Motor neuron (in vitro differentiated cells): ENCODE measurements at places on chromosomes 5 and 9. TPM values are rescaled to one million over a fixed set of nuclear protein-coding genes. Genes with fewer than 3 reads are reported as not detected.

The ZNG1F gene
- 11.0 and 11.5 TPM in 2 replicates for total RNA-seq

The CDH18 gene
- 7.9 and 9.7 TPM in 2 replicates for total RNA-seq

The GPR151 gene
- total RNA-seq = 0.22 and 0.44 TPM in 2 replicates

The CD72 gene
- total RNA-seq = 3.8 and 5.4 TPM in 2 replicates

The KIF12 gene
- 0.46 and 0.87 TPM in 2 replicates for total RNA-seq

The SLC27A4 gene
- total RNA-seq = 12.6 and 16.2 TPM in 2 replicates

The IL5 gene
- total RNA-seq = not detected in 2 replicates

The SPATA31D3 gene
- 0.19 TPM in 1 of 2 replicates, not detected in the other for total RNA-seq

The ADRA1B gene
- total RNA-seq = 0.49 and 0.63 TPM in 2 replicates

The RAD50 gene
- 65.5 and 66.4 TPM in 2 replicates for total RNA-seq

The LECT2 gene
- not detected in 2 replicates for total RNA-seq

DNA sequence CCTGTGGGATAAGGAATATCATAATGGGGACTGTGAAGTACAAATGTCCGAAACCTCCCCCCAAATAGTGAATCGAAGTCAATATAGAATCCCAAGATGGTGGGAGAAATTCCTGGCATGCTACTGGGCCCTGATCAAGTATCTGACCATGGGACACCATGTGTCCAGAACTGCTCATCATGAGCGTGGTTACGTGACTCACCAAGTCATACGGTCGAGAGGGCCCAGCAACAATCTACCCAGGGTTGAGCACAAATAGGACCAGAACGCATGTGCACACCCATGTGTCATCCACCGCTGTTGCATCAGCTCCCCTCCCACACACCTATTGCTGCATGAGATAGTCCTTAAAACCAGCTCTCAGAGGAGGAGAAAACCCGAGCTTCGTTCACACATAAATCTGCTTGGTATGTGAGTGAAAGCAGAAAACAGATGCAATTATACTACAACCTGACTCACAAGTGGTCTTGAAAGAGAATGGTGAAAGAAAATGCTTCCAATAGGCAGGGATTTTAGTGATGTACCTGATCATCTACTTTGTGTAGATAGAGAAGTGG is 353.2 kb downstream of the CWC27 start:
- ATAC-seq = peak; percentile 41

DNA sequence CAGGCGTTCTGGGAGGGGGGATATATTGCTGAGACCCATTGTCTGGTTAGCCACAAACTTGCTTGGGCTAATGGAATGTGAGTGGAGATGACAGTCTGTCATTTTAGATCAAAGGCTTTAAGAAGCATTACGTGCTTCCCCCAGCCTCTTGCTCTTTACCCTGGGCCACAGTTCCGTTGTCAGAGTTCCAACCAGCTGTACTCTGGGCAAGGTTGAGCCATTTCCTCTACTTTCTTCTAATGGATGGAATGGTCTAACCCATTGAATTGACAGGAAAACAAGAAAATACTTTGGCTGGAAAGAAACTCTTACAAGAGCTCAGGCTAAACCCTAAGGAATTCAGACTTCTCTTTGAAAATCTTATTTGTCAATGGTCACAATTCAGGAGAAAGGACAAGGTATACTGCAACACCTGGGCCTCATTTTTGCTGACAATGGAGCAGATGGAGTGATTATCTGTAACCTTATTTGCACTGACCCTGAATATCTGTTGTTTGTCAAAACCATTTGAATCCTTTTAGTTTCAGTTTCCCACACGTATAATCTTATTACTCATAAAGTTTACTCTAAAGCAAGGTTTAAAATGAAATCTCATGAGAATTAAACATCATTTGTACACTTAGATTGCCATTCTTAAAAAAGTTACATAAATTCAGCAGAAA is 231.4 kb downstream of the PDE4D start:
- no peak for ATAC-seq

- ATAC-seq = no peak
Observed at GRCh38 chr9:104907278-104907951, 20.5 kb downstream of the ABCA1 start.

DNA sequence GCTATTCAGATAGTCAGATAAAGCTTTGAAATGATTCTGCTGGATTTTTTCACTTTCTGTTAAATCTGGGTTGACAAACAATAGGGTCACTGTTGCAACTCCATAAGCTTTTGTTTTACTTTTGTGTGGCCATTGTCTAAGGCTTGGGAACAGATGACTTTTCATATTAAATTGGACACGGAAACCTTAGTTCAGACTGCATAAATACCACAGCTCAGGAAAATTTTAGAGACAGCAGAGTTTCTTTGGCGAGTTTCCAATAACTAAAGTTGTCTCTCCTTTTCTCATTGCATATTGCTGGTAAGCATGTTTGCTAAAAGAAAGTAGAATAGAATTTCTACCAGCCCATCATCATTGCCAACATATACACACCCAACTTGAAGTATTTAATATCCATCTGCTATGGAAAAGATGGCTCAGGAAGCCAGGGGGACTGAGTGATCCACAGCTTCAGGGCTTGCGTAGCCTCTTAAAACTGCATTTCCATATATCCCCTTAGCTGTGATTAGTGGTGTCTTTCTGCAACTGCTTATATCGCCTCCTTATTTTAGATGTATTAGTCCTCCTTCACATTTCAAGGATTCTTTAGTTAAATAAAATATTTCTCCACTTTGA is 168.2 kb downstream of the ARHGAP26 start:
- peak; percentile 52 for ATAC-seq

DNA sequence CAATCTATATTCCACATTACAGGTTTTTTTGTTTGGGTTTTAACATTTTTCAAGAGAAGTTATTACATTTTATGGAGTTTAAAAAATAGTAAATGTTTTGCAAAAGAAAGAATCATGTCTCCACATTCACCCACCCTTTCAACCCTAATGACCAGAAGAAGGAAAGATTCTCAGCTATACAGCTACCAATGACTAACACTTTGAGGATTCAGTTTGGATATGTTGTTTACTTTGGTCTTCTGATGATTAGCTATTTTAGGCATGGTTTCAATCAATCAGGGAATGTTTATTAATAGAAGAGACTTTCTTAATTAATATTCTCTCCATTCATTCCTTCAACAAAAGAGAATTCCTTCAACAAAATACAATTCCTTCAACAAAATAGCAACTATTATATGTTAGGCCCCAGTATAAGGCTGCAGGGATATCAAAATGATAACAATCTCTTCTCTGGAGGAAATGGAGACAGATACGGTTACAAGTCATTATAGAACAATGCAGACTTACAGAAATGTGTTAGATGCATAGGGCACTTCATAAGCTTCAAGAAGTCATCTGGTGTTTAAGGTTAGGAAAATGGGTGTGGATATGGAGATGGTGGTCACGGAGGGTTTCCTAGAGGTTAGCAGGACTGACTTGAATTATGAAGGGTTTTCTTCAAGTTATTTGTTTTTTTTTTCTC is 9.3 kb upstream of the NR3C1 start:
- no peak for ATAC-seq

DNA sequence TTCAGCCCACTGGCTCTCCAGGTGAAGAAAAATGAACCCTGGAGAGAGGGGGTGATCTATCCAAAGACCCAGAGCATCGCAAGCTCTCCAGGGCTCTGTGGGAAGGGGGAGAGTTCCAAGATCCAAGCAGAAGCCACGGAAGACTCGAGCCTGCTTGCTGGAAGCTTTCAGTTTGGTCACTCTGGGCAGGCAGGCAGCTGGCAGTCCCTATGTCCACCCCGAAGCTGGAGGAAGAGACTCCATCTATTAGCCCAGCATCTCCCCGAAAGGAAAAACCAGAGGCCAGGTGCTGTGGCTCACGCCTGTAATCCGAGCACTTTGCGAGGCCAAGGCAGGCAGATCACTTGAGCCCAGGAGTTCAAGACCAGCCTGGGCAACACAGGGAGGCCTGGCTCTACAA is 10.7 kb upstream of the SPARC start:
- no peak for ATAC-seq

DNA sequence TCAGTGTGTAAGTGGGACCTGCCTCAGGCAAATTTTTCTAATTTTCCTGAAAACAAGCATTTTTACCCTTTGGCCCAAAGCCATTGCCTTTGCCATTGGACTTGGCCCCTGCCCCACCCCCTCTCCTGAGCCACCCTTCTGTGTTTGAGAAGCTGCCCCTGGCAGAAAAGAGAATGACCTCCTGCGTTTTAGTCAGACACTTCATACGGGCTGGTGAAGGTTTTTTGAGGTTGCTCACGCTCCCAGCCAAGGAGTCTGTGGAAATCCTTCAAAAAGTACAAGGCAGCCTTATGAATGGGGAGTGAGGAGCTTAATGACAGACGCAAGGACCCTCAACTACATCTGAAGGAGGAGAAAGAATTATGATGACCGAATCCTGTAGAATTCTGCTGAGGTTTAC is 308.9 kb downstream of the SLIT3 start:
- ATAC-seq = no peak

GRCh38 chr5:11941566-11941965 is 37.3 kb upstream of the CTNND2 start:
- peak; percentile 17 for ATAC-seq

- ATAC-seq = no peak
Observed at GRCh38 chr9:79220666-79221065, 351.1 kb upstream of the TLE4 start.

DNA sequence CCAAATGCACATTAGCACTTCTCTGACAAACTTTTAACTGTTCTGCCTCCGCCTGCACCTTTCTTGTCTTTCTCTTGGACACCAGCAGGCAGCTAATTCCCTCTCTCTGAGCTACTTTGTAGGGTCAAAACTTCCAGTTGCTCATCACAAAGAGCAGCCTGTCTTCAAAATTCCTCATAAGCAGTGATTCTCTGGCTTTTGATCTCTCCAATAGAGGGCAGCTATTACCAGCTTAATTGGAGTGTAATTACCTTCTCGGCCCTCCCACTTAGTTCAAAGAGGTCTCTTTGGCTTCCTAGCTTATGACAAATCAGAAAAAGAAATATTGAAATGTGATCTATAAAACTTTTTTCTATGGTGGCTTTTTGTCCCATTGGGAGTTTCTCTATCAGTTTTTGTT is 43.6 kb upstream of the RAD23B start:
- ATAC-seq = no peak

- no peak for ATAC-seq
Observed at GRCh38 chr5:100303216-100303615, 232.0 kb upstream of the FAM174A start.

- no peak for ATAC-seq
Observed at GRCh38 chr9:136786451-136786850, 4.7 kb upstream of the TMEM141 start.
